Activated naive CD4-positive, alpha-beta T cell treated with anti-CD3 and anti-CD28 coated beads, Interleukin-2, amount 50 U/mL, for 72 hours (primary cell): ENCODE measurements at places on chromosomes 2 and 18. TPM values are rescaled to one million over a fixed set of nuclear protein-coding genes. Genes with fewer than 3 reads are reported as not detected.

ANKRD30BL gene
- not detected for total RNA-seq

DNA sequence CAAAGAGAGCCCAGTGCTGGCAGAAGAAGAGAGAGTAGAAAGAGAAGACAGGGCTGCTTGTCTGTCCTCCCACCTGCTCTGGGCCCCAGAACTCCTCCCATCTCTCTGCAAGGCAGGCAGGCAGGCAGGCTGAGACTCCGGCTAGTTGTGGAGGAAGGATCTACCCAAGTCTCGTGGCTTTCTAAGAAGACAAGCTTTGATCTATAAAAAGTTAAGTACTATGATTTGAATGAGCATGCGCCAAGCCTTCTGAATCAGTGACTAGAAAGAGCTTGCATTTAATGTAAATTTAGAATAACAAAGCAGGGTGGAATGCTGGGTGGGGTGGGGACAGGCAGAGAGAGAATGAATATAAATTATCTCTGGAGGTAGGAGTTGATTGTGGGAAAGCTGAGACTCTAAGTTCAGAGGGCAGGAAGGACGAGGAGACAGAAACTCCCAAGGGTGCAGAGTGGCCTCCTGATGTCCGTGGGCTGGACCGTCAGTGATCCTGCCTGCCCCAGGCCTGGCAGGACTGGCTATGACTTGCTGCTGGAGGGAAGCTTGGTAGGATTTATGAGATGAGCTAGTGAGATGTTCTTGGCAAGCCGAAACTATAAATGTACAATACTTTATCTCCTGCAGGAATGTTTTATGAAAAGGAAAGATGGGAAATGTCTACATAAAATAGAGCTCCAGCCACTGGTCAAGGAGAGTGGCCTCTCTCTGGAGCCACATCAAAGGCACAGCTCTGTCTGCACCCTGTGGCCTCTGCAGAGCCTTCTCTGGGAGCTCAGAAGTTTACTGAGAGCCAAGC is 447.5 kb downstream of the TNS1 start:
- DNase-seq, result no peak

DNA sequence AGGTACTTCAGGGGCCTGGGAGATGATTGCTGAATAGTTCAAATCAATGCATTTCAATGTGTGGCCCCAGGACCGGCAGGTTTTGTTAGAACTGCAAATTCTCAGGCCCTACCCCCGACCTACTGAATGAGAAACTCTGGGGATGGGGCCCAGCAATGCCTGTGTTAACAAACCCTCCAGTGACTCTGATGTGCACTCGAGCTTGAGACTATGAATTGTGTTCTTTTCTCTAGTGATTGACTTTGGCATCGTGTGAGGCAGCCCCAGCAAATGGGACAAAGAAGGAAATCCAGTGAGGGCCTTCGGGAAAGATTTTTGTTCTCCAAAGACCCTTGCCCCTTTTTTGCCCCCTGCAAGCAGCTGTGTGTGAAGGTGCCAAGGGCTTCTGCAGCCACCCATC is 22.4 kb downstream of the ALK start:
- DNase-seq, result no peak

GRCh38 chr2:16584824-16585540 is 80.7 kb downstream of the CYRIA start:
- no peak for DNase-seq

- DNase-seq, result no peak
These were observed 49.9 kb downstream of the TCF7L1 start for GRCh38 chr2:85183076-85183475.

- DNase-seq, result no peak
These were observed 44.3 kb downstream of the FEZ2 start for GRCh38 chr2:36553683-36554082.

DNA sequence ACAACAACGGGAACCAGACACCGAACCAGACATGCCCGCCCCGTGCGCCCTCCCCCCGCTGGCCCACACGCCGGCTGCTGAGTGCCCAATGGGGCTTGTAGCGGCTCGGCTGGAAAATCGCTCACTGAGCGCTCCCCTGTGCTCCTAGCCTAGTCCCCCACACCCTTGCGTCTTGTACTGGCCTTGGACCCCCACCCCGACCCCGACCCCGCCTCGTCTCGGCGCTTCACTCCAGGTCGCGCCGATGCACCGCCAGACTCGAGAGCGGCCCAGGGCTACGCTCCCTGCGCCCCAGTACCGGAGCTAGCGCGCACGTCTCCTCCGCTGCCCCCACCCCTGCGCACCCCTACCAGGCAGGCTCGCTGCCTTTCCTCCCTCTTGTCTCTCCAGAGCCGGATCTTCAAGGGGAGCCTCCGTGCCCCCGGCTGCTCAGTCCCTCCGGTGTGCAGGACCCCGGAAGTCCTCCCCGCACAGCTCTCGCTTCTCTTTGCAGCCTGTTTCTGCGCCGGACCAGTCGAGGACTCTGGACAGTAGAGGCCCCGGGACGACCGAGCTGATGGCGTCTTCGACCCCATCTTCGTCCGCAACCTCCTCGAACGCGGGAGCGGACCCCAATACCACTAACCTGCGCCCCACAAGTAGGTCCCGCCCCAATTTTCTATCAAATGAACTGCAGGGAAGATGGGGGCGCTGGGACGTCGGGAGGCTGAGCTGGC is 1.5 kb downstream of the GAD1 start:
- peak; percentile 33 for DNase-seq

DNA sequence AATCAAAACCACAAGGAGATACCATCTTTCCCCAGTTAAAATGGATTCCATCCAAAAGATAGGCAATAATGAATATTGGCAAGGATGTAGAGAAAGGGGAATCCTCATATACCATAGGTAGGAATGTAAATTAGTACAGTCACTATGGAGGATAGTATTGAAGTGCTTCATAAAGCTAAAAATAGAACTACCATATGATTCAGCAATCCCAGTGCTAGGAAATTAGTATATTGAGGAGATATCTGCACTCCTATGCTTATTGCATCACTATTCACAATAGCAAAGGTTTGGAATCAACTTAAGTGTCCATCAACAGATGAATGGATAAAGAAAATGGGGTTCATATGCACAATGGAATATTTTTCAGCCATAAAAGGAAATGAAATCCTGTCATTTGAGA is 251.2 kb downstream of the ZNF804A start:
- no peak for DNase-seq

FAP gene
- total RNA-seq, result 0.29 TPM

DNA sequence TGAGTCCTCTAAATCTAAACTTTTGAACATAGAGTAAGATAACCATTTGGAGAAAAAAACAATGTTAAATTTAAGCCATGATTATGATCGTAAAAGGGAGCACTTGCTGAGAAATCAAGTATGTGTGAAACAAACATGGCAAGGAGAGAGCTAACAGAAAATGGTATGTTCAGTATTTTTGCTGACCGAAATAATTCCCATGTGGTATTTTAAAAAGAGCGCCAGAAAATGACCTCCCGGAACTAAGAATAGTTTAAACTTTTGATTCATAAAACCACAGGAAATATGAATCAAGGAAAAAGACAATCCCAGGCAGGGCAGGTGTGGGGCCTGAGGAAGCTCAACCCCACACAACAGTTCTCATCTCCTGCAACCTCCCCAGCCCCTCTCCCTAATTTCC is 74.2 kb downstream of the DOCK10 start:
- no peak for DNase-seq

GRCh38 chr2:216866515-216867095 is 6.7 kb upstream of the TNP1 start:
- DNase-seq, result no peak

DNA sequence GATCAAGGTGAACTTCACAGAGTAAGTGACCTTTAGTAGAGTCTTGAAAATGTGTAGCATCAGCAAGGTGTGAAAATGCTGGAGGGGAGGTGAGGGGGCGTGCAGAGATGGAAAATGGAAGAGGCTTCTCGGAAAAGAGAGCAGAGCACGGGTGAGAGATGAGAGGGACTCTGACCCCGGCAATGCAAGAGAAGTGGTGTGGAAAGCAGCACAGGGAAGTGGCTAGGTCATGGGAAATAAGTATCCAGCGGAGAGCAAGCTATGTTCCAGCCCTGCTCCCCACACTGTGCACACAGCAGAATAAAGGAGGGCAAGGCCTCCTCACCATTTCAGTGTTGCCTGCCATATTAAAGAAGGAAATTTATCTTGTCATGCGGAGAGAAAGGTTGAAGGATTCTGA is 241.7 kb upstream of the DOK6 start:
- no peak for DNase-seq

DNA sequence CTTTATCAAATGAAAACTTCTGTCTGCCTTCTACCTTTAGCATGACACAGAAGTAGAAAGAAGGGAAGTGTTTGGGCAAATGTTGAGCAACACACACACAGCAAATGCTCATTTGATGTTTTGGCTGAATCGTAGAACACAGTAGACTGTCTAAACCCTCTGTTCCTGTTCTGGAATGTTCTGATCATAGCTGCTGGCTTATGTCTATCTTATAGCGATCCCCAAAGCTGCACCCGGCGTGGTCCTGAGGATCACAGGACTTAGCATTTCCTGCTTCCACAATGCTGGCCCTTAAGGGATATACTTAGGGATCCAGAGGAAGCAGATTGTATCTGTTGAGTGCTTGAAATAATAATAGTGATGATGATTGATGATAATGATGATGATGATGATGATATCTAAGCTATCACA is 15.2 kb downstream of the GNLY start:
- no peak for DNase-seq

DNA sequence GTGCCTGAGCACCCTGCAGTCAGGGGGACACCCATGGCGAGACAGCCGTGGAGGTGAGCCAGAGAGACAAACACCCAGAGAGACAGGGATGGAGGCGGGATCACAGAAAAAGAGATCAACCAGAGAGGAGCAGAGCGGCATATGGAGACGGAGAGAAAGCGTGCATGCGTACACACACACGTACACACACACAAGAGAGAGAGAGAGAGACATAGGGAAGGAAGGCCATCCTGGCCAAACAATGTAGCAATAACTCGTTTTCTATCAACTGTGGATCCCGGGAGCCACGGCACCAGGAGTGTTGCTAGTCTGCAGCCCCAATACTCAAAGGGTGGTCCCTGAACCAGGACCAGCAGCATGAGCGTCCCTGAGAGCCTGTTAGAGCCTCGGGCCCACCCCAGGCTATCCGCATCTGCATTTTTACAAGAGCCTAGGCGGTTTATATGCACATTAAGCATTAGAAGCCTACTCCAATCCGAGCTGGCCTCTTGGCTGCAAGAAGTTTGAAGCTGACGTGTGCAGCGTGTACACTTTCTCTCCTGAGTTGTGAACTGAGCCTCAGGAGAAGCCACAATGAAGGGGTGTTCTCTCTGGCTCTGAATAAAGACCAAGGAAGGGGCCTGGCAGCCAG is 50.1 kb upstream of the MYCN start:
- no peak for DNase-seq

DNA sequence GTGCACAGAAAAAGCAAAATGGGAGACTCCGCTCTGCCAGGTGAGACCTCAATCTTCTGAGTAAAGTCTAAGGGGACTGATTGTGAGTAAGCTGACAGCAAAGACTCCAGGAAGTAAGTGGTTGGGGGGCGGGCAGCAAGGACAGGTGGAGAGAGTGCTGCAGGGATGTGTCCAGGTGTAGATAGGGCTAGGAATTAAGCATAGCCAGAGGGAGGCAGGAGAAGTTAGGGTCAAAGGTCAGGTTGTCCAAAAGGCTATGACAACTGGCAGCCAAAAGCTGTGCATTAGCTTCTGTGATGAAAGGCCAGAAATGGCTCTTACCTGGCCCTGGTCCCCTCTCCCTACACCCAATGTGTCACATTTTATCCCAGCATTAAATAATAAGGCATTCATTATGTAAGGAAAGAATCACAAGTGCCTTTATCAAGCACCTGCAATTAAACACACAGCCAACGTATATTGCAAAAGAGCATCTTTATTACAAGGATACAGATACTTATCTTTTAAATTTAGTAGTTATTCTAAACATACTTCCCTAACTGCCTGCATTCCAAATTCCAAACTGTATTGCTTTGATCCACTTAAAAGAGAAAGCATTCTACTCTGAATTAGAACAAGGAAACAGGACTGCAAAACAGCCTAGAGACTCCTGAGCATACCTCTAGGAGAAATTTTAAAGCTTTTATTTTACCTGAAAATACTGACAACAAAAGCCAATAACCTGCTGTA is 247.9 kb downstream of the IRS1 start:
- no peak for DNase-seq

DNA sequence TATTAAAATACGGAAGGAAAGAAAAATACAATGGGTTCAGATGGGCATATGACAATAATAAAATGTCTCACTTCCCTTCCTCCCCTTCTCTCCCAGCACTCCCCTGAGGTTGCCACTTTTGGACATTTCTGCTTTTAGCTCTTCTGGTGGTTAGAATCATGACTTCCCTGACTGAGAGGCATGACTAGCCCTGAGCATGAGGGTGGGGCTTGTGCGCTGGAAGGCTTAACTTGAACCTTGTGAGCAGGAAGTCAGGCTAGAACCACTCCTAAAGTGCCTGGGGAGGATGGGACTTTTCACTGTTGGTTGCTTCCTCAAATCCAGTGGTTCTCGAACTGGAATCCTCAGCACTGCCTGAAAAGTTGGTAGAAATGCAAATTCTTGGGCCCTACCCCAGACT is 19.7 kb upstream of the ARHGAP25 start:
- no peak for DNase-seq

- DNase-seq, result no peak
These were observed 279.1 kb downstream of the ZNF407 start for GRCh38 chr18:74876630-74877243.

- no peak for DNase-seq
These were observed 136.4 kb upstream of the GPC1 start for GRCh38 chr2:240298803-240299709.

OTOF gene
- 2.7 TPM for total RNA-seq

DNA sequence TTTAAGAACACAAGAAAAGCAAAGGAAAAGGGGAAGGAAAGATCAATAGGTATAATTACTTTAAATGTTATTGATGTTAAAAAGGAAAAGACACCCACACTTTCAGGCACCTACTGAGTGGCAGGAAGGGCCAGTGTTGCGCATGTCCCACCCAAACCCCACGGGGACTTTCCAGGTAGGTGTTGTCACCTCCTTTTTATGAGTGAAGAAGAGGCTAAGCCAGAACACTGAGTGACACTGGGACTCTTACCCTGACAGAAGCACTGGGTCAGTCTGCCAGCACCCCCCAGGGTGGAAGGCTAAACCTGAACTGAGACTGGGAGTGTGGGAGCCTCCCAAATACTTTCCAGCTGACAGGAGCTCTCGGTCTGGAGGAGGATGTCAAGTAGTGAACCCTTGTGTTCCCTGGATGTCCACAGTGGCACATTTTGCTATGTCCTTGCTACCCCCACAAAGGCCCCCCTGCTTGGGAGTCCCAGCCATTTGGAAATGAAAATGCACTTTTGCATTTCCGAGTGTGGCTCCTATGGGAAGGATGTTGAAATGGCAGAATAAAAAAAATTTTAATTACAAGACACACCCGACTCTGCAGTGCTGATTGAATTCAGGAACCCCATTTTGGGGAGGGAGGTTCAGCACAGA is 90.9 kb upstream of the SMAD2 start:
- DNase-seq, result no peak

GRCh38 chr2:122980671-122981070 is 1044.4 kb upstream of the CNTNAP5 start:
- DNase-seq, result no peak

- no peak for DNase-seq
These were observed 246.5 kb downstream of the GBX2 start for GRCh38 chr2:235921508-235922191.

- no peak for DNase-seq
These were observed 119.6 kb upstream of the BOD1L2 start for GRCh38 chr18:57027190-57027708.
